ENCODE measurements at places on chromosomes 2 and 18. TPM values are rescaled to one million over a fixed set of nuclear protein-coding genes. Genes with fewer than 3 reads are reported as not detected.

Gene SCN1A
- total RNA-seq = not detected

Gene DSG2
- total RNA-seq = 58.8 TPM

Gene DES
- 0.06 TPM for total RNA-seq

Gene CD302
- total RNA-seq = 2.0 TPM

Gene CXCR4
- total RNA-seq = 0.28 TPM

Gene EVX2
- total RNA-seq = not detected

Gene SERPINB13
- not detected for total RNA-seq

Gene GCG
- total RNA-seq = not detected

Gene TUBA3E
- 0.14 TPM for total RNA-seq

Data from A549 treated with CORT108297 at 1 μM for 4 hours (cell line).